Lower lobe of right lung (tissue), 2 donors: ENCODE measurements at places on chromosomes 1 and 21. TPM values are rescaled to one million over a fixed set of nuclear protein-coding genes. Genes with fewer than 3 reads are reported as not detected.

SLAMF1 gene
- total RNA-seq: 1.4 TPM

KPRP gene
- not detected for total RNA-seq

DNA sequence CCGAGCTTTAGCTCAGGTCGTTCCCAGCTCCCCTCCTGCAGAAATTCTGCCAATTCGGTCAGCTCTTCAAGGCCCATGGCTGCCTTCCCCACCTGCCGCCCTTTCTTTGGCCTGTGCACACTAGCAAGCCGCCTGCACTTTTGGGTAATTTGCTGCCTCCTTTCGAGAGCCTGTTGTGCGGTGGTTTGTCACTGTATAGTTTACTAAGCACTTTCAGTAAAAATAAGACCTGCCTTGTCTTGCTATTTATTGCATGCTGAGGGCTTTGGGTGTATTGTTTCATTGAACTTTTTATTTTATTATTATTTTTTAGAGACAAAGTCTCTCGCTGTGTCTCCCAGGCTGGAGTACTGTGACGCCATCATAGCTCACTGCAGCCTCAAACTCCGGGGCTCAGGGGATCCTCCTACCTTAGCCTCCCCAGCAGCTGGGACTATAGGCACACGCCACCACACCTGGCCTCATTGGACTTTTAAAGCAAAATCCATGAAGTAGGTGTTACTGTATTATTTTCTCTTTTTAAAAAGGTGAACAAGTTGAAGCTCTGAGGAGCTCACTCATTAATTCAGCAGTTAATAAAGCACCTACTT lies 1.1 kb upstream of the FABP3 start:
- DNase-seq: no peak

- no peak for DNase-seq
Measured at GRCh38 chr1:233656687-233657086, 42.8 kb downstream of the KCNK1 start.
